Cardiac atrium fibroblast (primary cell): ENCODE measurements at places on chromosomes 6 and 20. TPM values are rescaled to one million over a fixed set of nuclear protein-coding genes. Genes with fewer than 3 reads are reported as not detected.

The TAF4 gene
- total RNA-seq: 1.3 and 3.1 TPM in 2 replicates

The ZNF334 gene
- 2.6 and 2.9 TPM in 2 replicates for total RNA-seq

The PTCHD4 gene
- 0.16 and 0.36 TPM in 2 replicates for total RNA-seq

The STXBP5 gene
- total RNA-seq: 47.8 and 59.0 TPM in 2 replicates

The GSTA3 gene
- total RNA-seq: not detected in 2 replicates

The TREM1 gene
- 0.36 and 8.6 TPM in 2 replicates for total RNA-seq

The F13A1 gene
- not detected in 2 replicates for total RNA-seq

The MYLK2 gene
- total RNA-seq: under 0.01 TPM in 1 of 2 replicates, not detected in the other

The SMLR1 gene
- not detected in 2 replicates for total RNA-seq
